ENCODE measurements at places on chromosomes 6 and 20. TPM values are rescaled to one million over a fixed set of nuclear protein-coding genes. Genes with fewer than 3 reads are reported as not detected.

Gene ZKSCAN3
- 9.8 TPM for total RNA-seq

DNA sequence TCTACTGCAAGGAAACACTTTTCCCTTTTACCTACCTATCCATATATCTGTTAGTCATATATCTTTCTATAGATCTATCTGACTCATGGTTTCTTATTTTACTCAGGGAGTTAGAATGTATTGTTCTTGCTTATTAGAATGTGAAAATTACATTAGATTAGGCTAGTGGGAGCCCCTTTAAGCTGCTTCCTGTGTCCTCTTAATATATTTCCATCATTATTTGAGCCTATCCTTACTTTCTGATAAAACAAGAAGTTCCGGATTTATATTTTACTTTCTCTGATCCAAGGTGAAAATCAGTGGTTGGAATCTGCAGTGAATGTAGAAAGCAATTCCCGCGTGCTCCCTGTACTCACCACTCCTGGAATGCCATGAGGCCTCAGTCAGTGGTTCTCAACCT, 31.0 kb downstream of the CST2 start:
- DNase-seq = no peak

DNA sequence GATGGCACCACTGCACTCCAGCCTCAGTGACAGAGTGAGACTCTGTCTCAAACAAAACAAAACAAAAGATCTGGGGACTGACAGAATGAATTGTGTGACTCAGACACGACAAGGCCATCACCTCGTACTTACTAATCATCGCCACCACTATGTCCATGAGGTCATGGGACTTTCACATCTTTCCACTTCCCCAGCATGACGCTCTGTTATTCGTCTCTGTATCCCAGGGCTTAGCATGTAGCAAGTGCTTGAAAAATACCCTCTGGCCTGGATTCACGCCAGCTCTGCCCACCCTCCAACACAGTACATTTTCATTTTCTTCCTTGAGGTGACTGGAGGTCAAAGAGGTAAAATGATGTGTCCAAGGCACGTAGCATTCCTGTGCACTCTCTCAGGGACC, 27.8 kb downstream of the FGD2 start:
- DNase-seq = no peak

DNA sequence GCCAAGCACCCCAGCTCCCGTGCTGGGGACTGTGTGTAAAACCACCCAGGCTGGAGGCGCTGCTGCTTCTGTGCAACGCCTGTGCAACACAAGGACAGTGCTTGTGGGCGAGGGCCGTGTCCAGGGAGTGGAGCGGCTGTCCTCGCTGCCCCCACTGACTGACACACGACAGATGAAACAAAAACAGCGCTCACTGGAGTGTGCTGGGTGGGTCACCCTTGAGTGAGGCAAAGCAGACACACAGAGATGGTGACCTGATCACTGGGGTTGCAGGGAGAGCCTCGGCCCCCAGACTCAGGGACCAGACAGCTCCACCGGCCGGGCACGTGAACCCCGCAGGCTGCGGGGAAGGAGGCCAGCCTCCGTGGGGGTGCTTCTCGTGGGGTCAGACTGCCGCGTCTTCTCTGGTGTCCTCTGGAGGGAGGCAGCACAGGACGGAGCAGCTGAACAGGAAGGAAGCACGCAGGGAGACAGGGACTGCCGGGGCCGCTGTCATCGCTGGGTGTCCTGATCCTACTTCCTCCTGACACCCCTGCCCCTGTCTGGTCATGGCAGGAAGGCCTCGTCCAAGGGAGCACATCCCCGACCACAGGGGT, 75.9 kb upstream of the CST7 start:
- no peak for DNase-seq

- DNase-seq = no peak
Measured at GRCh38 chr6:79072640-79073181, 5.3 kb downstream of the PHIP start.

- no peak for DNase-seq
Measured at GRCh38 chr6:22412994-22413393, 116.2 kb upstream of the PRL start.

- DNase-seq = no peak
Measured at GRCh38 chr6:117425431-117426153, at the start of gene ROS1. ROS1 (minus strand) TSS chr6:117425942; CDS start chr6:117425656, 286 bp downstream.

Gene APOBEC2
- 552 TPM for total RNA-seq
